ENCODE measurements at places on chromosomes 7 and 10.

DNA sequence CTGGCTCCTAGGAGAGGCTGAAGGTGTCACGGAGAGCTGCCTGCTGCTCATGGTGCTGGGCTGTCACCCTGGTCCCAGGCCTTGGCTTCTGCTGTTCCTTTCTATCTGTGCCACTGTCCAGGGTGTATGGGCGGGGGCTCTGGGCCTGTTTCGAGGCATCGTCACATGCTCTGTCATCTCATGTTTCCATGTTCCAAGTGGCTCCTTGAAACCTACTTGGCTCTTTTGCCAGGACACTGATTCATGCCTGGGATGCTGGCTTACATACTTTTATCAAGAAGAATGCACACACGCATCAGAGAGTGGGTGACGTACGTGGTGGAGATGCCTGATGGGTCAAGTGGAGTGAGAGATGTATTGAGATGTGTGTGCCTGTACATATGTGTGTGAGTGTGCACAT is 50.9 kb downstream of the ADCY1 start:
- DNase-seq: no peak

DNA sequence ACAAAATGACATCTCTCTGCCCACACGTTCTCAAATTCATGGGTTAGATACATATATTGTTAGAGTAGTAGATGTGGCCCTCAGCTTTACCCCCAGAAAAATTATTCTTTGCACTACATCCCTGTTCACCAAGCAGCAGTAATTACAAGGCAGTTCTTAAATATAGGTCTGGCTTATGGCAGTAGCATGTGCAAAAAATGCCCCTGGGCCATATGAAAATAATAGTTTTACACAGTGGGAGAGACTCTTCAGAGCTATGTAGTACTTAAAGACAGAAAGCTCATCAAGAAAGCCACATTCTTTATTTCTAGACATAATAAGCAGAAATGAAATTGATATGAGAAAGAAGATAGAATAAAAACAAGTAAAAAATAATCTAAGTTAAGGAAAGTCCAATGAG is 196.3 kb upstream of the FOXP2 start:
- no peak for DNase-seq

GRCh38 chr10:4034907-4035598 is 250.0 kb upstream of the KLF6 start:
- DNase-seq: no peak

GRCh38 chr7:73704640-73705550 is 14.6 kb downstream of the STX1A start:
- DNase-seq: no peak

All from NCI-H1048 (cell line).